NCI-H2081 (cell line): ENCODE measurements at places on chromosomes 16 and 17.
A peak's percentile ranks its signal among the peaks of the same experiment; 100 is the strongest.

- no peak for DNase-seq
Measured at GRCh38 chr16:1437606-1438005, 6.7 kb downstream of the PERCC1 start.

GRCh38 chr16:2333772-2334379 is 6.7 kb downstream of the ABCA3 start:
- DNase-seq: no peak

DNA sequence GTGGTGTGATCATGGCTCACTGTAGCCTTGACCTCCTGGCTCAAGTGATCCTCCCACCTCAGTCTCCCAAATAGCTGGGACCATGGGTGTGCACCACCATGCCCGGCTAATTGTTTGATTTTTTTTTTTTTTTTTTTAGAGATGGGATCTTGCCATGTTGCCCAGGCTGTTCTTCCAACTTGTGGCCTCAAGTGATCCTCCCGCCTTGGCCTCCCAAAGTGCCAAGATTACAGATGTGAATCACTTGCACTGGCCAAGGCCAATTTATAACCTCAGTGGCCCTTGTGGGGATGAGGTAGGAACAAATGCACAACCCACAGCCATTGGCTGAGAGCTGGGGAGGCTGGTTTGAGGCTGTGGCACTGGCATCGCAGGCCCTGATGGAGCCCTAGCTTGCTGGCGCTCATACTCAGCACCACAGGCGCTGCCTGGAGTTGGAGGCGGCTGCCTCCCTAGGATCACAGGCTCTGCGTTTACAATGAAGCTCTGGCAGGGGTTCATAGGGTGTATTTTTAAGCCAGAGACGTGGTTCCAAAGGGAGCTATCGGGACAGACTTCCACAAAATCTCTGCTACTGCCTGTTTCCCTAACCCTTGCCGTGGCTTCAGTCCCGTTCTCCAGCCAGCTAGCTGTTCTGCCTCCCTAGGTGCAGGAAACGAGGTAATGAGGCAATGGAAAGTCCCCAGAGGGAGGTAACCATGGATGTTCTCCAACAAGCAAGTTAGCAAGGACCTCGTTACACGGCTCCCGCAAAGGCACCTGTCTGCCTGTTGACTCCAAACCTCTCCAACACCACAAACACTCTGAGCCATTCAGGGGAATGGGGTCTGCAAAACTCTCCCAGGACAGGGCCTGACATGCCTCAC is 2.9 kb downstream of the ABCA3 start:
- peak; percentile 43 for DNase-seq

DNA sequence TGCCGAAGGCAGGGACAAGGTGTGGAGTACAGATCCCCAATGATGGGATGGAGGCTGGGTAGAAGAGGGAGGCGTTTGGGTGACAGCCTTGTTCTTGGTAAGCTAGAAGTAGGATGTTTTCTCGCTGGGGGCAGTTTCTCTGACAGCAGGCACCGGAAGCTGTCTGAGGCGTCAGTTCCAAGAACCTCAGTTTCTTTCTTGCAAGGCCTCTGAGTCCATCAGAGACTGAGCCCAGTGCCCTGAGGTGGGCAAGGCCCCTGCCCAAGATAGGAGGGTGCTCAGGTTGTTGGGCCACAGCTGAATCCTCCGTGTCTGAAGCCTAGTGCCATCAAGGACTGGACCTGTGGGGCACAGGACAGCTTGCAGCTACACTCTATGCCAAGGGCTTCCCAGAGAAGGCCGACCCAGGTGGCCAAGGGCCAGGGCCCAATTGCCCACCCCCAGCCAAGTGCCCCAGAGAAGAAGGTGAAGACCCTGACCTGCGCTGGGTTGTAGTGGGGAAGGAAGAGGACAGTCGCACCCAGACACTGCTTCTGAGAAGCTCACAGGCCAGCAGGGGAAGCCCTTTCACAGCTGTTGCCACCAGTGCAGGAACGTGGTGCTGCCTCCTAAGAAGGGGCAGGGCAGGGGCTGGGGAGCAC is 13.1 kb downstream of the CYB5D2 start:
- no peak for DNase-seq

- DNase-seq: no peak
Measured at GRCh38 chr17:2013994-2014317, 11.2 kb downstream of the RTN4RL1 start.

DNA sequence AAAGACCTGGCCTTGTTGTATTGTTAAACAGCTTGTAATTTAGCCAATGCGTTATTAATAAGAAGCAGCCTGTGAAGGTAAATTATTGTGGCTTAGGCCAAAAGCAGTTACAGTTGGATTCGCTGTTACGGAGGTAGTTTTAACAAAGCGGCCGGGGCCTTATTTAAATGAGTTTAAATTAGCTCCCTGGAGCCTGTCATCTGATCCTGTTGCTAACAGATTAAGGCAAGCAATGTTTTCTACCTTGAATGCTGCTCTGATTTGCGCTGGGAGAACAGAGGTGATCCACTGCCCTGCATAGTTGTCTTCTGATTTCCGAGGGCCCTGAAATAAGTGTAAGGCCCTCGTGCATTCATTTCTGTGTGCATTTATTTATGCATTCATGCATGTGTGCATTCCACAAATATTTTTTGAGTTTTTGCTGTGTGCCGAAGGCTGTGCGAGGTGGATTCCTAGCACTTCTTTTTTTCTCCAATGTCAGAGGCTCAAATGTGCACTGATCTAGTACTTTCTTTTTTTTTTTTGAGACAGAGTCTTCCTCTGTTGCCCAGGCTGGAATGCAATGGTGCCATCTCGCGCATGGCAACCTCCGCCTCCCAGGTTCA is 10.9 kb downstream of the SEC14L5 start:
- DNase-seq: no peak

DNA sequence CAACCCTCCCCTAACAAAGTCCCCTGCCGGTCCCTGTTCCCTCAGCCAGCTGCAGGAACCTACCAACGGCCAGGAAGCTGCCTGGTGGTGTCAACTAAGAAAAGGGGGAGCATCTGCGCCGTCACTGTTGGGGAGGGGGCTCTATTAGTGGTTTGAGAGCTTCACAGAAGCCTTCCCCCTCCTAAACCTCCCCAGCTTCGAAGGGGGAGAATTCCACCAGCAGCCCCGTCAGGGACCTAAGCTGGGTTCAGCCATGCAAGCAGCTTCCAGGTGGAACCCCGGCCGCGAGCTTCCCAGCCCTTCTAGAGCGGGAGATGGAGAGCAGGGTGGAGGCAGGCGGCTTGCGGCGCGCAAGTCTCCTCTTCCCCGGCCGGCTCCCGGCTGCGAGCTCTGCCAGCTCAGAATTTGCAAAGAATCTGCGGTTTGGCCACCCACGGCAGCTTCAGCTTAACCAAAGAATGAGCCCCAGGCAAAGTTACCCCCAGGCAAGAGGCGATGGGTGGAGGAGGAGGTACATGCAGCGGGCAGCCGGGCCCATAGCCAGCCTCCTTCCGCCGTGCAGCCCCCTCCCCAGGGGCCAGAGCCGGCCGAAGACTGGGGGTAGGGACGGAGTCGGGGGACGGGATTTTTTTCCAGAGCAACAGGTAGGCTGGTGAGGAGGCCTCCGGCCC is 33.7 kb downstream of the DDX19A start:
- peak; percentile 46 for DNase-seq

DNA sequence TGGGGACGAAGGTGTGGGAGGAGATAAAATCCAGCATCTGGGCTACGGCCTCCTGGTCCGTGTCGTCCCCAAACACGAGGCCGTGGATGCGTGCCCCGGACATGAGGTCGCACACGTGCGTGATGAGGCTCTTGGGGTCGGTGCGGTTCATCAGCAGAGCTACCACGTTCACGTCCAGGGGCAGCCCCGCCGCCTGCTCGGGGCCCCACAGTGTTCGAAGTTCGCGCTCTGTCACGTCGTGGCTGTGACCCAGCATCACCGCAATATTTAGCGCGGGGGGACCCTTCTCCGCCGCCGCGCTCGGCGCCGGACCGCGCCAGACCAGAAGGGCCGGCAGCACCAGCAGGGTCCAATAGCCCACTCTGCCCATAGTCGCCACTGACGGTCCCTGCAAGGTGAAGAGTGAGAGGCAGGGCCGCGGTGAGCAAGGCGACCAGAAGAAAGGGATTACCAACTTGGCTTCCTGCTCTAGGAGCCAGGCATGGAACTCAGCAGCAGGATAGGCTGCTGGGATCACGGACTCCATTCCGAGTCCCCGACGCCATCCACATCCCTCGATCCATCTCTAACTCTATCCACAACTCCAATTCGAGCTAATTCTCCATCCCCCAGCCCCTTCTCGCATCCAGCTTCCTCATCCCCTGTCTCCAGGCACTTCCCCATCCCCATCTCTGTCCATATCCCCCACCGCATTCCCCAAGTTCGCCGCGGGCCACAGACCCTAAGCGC is 2.0 kb downstream of the GRIN2A start:
- no peak for DNase-seq

DNA sequence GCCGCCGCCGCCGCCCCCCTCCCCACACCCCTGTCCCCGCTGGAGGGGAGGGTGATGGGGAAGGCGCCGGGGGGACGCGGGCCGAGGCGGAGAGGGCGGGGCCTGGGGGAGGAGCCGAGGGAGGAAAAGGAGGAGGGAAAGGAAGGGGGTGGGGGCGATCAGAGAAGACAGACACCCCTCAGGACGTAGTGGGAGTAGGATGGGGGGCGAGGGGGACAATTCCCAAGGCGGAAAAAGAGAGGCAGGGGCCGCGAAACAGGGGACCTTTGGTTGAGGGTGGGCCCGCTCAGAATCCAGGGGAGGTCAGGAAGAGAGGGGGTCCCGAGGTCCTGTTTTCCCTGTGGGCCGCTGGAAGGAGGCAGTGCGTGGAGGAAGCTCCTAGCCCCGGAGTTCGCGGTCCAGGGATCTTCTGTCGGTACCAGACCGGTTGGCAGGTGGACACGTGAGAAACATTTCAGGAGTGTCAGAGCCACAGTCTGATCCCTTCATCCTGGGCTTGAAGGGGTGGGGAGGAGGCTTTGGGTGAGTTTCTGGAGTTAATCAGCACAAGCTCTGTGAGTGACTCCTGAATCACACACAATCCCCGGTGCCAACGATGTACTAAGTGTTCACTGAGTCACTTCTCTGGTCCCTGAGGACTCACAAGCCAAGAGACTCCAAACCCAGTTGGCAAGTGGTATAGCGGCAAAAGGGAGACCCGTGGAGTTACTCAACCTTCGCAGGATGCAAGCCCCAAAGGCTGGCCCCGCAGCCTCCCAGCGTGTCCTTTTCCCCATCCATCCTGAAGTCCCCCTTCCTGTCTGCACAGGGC is at the start of gene XYLT1:
XYLT1 (minus strand) TSS at position 53 of the 811 bp plus-strand sequence. CDS start 164 bp downstream, outside the sequence.
- DNase-seq: no peak

DNA sequence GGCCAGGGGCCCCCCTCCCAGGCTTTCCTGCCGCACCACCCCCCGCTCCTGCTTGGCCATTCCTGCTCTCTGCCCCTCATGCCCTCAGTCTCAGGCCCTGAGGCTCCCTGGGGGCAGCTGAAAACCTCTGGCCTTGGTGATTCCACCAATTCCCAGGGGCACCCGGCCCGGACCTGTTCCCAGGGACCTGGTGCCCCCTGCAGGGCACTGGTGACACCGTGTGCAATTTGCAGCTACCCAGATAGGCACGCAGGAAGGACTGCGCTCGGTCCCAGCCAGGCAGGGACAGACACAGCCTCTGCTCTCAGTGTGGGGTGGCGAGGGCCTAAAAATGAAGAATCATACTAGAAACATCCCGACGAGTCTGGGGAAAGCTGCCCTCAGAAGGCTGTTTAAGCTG is 13.4 kb downstream of the WFDC1 start:
- DNase-seq: no peak

GRCh38 chr16:67022531-67023214 is 6.3 kb upstream of the CBFB start:
- DNase-seq: no peak

DNA sequence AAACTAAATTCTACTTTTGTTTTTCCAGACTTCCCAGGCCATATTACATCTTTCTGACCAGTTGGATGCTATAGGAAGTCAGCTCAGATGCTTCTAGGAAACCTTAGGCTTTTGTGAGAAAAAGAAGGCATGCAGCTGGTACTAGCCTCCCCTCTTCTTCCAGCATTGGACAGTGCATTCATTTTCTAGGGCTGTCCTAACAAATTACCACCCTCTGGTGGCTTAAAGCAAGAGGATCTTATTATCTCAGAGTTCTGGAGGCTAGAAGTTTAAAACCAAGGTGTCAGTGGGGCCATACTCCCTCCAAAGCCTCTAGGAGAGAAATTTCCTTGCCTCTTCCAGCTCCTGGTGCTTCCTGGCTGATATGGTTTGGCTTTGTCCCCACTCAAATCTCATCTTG is 467.8 kb downstream of the SLC39A11 start:
- DNase-seq: no peak

GRCh38 chr16:11175787-11176341 is 80.1 kb downstream of the SOCS1 start:
- DNase-seq: no peak

GRCh38 chr17:74962622-74963394 is 9.8 kb downstream of the HID1 start:
- DNase-seq: no peak

- DNase-seq: peak; percentile 20
Measured at GRCh38 chr17:3012926-3013581, 50.4 kb downstream of the OR1D5 start.

- DNase-seq: no peak
Measured at GRCh38 chr16:69182730-69183416, 4.1 kb upstream of the SNTB2 start.

GRCh38 chr16:1053121-1053521 is 19.4 kb upstream of the SSTR5 start:
- no peak for DNase-seq

DNA sequence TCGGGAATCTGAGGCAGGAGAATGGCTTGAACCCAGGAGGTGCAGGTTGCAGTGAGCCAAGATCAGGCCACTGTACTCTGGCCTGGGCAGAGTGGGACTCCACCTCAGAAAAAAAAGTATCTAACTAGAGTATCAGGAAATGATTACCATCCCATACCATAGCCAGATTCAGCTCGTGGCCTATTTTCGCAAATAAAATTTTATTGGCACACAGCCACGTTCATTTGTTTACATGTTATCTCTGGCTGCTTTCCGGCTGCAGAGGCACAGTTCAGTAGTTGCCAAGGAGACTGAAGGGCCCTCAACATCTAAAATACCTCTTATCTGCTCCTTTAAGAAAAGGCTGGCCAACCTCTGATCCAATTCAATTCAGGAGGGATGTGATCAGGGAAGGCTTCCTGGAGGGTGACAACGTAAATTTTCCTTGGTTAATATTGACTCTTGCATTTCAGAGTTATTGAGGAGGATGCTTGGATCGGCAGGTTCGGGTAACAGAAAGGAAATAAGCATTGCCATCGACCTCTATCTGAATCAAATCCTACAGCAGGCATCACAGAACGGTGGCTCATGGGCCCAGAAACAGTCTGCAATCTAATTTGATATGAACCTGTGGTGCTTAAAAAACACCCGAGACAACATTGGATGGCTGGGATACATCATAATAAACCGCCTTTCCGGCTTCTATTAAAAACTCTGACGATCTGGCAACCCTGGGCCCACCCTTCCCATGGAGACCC is 73.8 kb downstream of the XYLT1 start:
- DNase-seq: peak; percentile 48
